PC-9 (cell line): ENCODE measurements at places on chromosomes 12 and 14.

DNA sequence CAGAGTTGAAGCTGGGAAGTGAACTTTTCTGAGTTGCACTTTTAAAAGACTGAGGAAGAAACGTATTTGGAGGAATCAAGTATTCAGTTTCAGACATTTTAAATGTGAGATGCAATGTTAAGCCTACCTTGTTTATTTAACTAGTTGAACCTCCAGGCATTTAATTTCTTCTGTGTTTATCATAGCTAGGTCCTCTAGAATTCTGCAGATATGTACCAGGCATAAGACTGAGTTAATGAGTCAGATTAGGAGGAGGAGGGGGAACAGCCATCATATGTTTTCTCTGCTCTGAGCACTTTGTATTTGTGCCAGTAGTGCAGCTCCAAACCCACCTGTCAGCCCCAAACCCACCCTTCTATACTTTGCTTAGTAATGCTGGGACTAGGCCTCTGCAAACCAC, 16.4 kb upstream of the SAMD4A start:
- DNase-seq = no peak

DNA sequence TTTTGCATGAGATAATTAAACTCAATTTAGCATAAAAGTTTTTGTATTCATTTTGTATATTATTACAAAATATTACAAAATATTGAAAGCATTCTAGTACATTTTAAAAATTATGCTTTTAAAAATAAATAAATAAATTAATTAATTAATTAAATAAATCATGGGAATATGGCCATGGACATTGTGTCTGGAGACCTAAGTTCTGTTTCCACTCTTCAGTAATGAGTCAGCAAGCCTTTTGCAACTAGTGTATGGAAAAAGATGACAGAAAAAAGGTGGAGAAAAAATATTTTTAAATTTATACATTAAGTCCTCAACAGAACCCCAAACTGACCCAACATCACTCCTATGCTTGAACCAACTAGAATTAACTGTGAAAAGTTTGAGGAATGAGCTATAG, 1187.5 kb upstream of the USP15 start:
- no peak for DNase-seq

DNA sequence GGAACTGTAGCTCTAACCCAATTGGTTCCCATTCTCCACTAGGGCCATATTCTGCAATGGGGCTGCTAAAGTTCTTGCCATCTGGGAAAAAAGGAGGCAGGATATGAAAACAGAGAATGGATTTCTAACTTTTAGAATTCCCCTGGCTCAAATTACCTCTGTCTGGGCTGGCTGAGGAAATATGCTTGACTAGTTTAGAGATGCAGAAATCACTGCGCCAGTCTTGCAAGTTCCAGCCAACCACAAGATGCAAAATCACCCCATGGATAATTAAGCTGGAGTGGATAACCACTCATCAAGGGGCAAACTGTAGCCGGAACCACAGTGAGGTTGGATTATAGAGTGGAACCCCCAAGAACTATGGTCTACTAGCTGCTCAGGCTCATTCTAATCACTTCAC, 126.3 kb downstream of the RALGAPA1 start:
- DNase-seq = no peak

- no peak for DNase-seq
Measured at GRCh38 chr14:52013984-52014600, 24.7 kb downstream of the RTRAF start.
